Effector memory CD4-positive, alpha-beta T cell (primary cell): ENCODE measurements at places on chromosomes 2 and 18.

DNA sequence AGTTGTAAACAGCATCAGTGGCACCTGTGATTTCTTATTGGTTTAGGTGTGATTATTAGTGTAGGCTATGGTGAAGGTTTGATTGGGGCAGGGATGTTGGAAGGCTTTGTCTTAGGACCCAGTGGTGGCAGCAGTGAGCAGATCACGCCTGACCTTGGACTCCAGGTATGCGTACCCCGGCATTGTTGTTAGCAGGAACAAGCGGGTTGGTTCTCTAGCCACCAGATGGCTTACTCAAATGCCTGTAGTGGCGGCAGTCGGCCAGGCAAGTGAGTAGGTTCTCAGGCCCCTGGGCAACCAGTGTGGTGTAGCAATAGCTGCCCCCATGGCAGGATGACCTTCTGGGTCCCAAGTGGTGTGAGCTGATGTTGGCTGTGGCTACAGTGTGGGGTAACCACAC, 558.3 kb downstream of the KCNJ3 start:
- DNase-seq, result no peak

DNA sequence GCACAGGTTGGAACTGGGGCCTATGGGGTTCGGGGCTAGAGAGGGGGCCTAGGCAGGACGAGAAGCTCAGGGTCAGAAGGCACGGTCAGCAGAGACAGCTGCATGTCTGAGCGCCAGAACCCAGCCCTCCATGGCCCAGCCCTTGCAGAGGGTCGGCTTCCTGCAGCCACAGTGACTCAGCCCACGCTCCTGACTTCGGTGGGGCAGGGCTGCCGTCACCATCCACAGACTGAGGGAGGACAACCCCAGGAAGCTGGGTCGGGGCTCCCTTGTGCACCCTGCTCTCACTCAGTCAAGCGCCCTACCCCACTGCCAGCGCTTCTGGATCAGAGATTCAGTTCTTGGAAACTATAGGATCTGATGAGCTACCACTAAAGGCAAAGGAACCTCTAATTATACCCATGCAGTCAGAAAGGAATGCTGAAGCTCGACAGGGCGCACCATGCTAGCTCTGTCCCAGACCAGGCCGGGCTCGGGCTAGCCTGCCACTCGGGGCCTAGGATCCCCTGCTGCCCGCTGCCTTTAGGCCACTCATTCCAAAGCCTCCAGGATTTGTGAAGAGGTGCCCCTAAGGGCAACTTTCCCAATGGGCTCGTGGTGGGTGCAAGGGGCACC, 3.0 kb downstream of the ACTR1B start:
- no peak for DNase-seq

GRCh38 chr2:168338803-168339437, 91.5 kb upstream of the STK39 start:
- no peak for DNase-seq

GRCh38 chr18:36758623-36759022, 70.2 kb downstream of the TPGS2 start:
- no peak for DNase-seq

GRCh38 chr2:180334514-180334913, 327.4 kb upstream of the CWC22 start:
- DNase-seq, result no peak

GRCh38 chr2:2660789-2661355, 329.8 kb upstream of the MYT1L start:
- no peak for DNase-seq

DNA sequence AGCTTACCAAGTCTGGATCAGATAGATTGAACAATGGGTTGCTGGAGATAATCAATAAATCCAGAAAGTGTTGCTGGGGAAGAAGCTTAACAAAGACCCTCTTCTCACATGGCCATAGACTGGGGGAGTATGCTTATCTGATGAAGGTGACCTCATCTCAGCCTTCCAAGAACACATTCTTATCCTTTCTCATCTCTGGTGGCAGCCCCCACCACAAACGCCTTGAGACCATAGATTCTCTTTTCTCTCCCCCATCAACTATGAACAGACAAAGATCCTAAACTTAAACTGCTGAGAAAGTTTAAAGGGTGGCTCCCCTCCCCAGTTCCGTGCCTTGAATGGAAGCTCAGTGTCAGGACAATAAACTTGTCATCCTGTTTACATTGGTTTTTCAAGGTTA, 428.7 kb upstream of the TRIB2 start:
- no peak for DNase-seq

DNA sequence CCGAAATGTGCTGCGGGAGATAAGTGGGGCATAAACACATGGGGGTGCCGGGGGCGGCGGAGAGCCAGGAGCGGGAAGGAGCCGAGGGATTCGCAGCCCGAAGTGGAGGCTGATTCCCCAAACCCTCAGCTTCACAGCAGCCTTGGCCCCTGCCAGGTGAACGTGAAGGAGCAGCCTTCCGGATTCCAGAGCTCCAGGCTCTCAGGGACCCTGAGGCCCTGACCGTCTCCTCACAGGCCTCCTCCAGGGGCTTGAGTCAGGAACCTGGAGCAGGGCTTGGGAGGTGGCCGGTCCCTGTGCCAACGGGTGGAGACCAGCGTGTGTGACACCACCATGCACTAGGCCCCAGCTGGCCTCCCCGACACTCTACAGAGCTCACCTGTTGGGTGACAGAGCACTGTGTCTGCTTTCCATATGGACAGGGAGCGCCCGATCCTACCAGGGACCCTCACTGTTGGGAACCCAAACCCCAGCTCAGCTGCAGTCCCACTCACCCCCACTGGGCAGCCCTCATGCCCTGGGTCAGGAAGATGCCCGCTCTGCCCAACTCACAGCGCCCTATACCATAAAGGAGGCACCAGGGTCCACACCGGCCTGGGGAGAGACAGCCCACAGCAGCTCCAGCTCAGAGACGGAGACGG, 117.6 kb upstream of the OTOS start:
- no peak for DNase-seq

- DNase-seq, result no peak
Observed at GRCh38 chr2:128313091-128313836, 5.4 kb downstream of the HS6ST1 start.

GRCh38 chr18:67509741-67510391, 6.7 kb downstream of the DSEL start:
- DNase-seq, result no peak

DNA sequence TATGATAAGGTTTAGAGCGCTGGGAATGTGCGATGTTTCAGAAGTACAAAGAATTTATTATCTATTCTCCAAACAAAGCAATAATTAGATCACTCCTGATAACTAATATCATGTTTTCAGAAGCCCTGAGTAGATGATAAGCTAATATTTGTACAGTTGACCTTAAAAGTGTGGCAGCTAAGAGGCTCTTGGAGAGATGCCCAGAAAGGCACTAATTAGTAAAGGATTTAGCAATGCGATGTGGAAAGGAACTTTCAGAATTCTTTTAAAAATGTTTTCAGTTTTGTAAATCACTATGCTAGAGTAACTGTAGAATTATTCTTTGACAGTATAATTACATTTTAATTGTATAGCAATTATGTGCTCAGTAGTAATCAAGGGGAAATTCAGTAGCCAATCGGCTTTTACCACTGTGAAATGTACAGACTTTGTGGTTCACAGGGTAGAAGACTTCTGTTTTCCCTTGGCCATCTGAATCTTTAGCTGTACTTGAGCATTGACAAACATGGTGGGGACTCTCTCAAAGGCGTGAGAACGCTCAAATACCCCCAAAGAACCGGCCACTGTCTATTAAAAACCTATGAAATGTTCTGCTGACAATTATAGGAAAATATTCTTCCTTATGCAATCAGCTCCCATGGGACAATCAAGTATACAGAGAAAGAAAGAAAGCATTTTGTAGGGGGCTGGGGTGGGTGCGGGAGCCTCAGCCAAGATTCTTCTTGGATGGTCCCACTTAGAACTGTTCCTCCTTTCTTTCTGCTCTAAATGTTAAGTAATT, 262.8 kb upstream of the AGAP1 start:
- DNase-seq, result no peak

- no peak for DNase-seq
Observed at GRCh38 chr18:23648940-23649607, 13.6 kb downstream of the ANKRD29 start.

DNA sequence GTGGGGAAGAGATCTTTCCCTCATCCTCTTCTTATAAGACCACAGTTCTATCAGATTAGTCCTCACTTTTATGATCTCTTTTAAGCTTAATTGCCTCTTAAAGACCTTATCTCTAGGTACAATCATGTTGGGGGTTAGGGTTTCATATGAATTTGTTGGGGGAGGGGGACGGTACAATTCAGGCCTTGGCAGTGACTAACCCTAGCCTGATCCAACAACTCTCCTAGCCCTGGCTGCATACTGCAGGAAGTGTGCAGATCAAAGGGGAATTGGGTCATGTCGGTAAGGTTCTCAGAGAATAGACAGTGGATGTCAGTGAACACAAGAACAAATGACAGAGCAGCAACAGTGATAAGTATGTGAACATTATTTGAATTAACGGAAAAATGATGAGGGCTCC, 16.4 kb downstream of the CAPN13 start:
- no peak for DNase-seq

GRCh38 chr18:48944634-48945033, 6.1 kb downstream of the SMAD7 start:
- DNase-seq, result no peak

DNA sequence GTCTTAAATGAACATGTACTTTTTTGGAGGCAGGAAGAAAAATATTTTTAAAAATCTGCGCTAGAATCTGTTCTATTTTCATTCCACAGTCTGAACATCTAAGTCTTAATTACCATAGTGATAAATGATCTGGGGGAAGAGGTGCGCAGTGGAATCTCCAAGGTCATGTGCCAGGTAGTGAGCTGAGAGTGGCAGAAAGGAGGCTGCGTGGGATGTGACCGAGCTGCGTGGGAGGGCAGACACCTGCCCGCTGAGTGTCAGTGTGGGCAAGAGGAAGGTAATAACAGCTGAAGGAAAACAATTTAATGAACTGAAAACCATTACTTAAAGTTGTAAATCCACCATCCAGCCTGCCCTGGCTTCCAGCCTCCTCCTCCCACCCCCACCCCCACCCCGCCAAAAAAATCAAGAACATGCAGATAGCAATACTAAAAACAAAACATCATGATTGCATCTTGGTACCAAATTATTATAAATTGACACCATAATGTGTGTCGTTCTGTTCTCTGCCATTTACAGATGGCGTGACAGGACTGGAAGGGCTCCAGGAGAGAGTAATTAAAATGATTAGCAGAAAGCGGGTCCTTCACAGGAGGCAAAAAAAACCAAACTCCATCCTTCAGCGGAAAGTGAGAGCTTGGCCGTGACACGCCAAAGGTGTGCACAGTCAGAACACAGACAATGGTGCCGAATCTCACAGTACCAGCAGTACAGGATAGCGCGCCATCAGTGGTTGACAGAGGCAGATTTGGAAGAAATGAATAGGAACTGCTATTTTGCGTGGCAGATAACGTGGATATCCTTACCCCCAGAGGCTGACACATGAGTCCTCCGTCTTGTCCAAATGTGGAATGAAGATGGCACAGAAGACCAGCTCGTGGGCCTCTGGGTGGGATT, 11.4 kb upstream of the DTNB start:
- no peak for DNase-seq

GRCh38 chr2:189276277-189276676, 96.7 kb upstream of the COL5A2 start:
- no peak for DNase-seq

DNA sequence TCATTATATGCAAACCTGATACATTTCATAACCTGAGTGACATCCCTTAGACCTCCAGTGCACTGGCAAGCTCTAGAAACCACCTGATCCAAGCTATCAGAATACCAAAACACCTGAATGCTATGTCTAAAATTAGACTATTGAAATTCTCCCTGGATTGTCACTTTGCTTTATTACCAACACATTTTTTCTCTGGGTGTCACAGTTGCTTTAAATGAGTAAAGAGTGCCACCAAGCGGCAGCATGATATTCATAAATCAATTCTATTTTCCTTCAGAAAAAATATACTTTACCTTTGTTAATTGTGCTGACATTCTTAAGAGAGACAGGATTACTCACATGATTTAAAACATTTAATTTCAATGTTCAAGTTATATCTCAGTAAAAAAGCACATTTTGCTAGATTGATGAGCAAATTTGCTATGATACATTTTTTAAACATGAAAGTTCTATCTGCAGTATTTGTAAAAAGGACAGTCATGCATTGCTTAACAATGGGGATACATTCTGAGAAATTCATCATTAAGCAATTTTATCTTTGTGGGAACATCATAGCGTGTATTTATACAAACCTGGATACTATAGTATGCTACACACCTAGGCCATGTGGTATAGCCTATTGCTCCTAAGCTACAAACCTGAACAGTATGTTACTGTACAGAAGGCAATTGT, 338.4 kb upstream of the SLC39A10 start:
- DNase-seq, result no peak
